ENCODE measurements at places on chromosomes 2 and 18. TPM values are rescaled to one million over a fixed set of nuclear protein-coding genes. Genes with fewer than 3 reads are reported as not detected.

The PSMD1 gene
- 122 TPM for total RNA-seq

The PRKAG3 gene
- not detected for total RNA-seq

The LIMS3 gene
- total RNA-seq: 1.2 TPM

The PROKR1 gene
- total RNA-seq: 0.04 TPM

DNA sequence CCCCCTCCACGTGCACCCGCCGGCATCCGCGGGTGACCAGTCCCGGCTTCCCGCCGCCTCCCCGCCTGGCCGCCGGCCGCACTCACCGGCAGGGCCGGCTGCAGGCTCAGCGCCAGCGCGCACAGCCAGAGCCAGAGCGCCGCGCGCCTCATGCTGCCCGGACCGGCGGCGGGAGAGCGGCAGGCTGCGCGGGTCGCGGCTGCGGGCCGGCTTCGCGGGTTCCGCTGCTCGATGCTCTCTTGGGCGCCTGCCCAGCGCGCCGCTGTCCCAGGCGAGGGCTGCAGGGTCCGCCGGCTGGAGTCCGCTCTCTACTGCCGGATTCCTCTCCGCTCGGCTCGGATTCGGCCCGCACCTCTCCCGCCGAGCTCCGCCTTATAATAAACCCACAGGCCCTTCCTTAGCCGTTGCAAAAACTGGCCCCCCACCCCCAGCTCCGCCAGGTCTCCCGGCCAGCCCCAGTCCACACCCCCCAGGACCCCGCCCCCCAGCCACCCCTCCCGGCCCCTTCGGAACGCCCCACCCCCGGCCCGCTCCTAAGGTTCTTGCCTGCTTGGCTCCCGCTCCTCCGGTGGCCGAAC, at the start of gene SDC1:
SDC1 (minus strand) TSS at position 415 of the 578 bp plus-strand sequence; CDS start at position 152, 263 bp downstream.
- DNase-seq: peak; percentile 80

- peak; percentile 39 for DNase-seq
Observed at GRCh38 chr2:216327447-216327935, 44.8 kb downstream of the MARCHF4 start.

- DNase-seq: no peak
Observed at GRCh38 chr2:101612019-101612418, 85.5 kb upstream of the MAP4K4 start.

GRCh38 chr2:234863043-234863934, 88.5 kb upstream of the SH3BP4 start:
- peak; percentile 88 for DNase-seq

DNA sequence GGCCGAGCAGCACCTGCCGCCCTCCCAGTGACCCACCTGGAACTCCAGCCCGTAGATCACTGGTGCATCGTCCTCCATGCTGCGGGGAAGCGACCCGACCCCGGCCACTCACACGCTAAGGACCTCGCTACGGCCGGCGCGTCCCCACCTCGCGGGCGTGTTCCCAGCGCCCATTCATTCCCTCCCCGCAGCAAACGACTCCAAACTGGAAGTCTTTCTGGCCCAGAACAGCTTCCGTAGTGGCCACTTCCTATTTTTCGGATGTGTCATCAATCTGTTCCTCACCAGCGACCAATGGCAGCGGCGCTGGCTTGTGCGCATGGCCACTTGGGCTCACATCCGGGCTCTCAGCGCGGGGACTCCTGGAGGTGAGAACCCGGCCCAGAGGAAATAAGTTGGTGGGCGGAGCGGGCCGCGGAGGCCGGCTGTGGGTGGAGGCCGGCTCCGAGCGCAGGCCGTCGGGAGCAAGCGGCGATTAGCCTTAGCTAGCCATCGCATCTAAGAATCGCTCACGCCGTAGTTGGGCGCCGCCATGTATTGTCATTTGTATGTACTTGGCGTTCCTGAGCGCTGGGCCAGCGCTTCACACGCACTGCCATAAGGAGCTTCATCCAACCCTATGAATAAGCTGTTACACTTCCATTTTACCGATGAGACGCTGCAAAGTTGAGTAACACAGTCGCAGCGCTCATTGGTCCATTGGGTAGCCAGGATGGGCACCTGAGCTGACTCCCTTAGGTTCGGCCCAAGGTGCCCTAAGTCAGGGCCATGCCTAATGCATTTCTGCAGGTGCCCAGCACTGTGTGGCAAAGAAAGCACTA, at the start of gene EIPR1:
EIPR1 (minus strand) TSS at position 207 of the 821 bp plus-strand sequence; CDS start at position 78, 129 bp downstream.
- peak; percentile 98 for DNase-seq

DNA sequence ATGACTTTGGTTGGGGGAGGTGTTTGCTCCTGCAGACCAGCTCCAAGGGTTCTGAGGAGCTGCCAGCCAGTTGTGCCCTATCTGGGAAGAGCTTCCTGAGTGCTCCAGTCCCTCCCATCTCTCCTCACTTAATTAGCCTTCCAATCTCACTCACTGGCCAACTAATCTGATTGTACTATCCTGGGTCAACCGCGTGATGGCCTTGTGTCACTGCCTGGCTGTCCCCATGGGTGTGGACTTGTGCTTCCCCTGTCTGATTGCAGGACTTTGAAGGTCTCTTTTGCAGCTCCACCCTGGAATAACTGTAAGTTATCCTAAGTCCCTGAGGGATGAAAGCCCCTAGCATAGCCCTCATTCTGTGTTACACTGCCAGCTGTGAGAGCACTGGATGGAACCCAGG, 65.0 kb downstream of the SLC4A5 start:
- DNase-seq: no peak

DNA sequence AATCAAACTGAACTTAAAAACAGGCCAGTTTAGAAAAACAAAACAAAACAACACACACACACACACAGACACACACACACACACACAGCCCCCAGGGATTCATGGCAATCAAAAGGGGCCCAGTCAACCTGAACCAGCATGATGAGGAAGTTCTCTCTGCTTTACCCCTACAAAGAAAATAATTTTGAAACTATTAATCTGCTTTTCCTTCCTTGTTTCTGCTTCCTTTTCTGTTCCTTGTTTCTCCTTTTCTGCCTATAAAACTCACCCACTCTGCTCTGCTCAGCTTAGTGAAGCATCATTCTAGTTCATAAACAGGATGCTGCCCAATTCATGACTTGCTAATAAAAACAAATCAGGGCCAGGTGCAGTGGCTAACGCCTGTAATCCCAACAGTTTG, 203.1 kb downstream of the RAB3GAP1 start:
- DNase-seq: no peak

DNA sequence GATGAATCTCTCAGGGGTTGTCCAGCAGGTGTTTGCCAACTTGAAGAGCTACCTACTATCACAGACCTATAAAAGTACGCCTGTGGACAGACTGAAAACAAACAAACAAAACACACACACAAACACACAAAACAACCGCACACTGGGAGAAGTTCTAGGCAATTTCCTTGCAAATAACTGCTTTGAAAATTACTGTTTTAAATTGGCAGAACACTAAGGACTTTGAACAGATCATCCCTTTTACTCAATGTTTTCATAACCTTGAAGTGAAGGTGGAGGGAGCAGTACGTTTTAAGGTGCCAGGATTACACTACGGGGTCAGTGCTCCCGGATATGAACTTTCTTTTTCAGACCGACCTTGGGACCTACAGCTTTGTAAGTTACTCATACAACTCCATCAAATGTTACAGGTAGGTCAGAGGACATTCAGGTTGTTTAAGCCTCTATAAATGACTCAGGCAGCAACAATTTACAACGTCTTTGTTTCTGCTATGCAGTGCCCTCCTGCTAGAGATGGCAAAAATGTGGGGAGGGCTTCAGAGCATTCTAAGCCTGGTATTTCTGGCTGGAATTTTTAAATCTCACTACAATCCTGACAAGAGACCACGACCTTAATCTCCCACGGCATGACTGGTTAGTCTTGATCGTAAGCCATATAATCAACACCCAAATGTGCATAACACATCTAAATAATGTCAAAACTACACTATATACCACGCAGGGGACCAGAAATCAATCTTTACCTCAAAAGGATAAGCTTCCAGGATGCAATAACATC, 1.4 kb upstream of the SLC20A1 start:
- DNase-seq: peak; percentile 32

DNA sequence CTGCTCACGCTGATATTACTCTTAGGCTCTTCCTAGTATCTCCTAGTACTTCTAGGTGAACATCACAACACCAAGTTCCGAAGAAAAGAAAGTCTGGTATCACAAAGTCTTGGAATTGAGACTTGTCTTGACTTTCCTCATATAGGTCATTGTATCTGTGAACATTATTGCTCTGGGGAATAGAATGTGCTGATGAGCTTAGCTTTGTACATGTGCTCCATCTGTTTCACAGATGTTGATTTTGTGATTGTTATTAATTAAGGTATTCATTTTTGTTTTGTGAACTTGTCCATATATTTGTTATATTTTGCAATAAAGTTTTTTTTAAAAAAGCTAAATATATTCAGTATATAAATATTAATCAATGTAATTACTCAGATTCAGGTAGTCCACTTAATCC, 111.7 kb downstream of the BABAM2 start:
- no peak for DNase-seq

- no peak for DNase-seq
Observed at GRCh38 chr18:26863921-26864497, 1.5 kb downstream of the AQP4 start.

DNA sequence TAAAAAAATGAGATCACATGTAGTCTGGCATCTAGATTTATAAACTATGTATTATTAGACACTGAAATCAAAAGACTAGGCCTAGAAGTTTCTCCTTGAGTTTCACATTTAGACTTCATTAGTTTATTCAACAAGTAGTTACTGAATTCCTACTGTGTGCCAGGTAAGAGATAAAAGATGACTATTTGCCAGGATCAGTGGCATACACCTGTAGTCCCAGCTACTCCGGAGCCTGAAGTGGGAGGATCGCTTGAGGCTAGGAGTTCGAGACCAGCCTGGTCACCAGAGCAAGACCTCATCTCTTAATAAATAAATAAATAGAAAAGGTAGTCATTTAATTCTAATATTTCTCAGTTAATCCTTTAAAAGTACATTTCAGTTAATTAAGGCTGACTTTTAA, 2.1 kb downstream of the FAM98A start:
- no peak for DNase-seq

DNA sequence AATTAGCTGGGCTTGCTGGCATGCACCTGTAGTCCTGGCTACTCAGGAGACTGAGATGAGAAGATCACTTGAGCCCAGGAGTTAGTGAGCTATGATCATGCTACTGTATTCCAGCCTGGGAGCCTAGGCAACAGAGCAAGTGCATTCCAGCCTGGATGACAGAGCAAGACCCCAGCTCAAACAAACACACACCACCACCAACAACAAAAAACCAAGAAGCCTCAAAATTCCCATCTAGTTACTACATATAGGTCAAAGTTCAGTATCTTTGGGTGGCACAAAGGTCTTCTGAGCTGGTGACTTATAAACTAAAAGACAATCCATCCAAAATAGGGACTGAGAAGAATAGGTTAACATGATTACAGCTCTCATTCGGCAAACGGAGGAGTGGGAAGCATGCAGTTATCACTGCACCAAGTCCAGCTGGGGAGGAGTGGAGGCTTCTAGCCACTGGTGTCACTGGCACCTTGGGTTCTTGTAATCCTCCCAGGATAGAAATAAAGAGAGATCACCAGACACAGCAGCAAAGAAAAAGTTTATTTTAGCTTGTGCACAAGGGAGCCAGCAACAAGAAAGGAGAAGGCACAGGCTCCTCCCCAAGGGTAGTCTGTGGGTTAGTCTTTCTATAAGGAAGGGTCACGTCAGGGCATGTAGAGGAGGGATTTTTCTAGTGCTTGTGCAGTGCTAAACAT, 57.4 kb downstream of the SH2D6 start:
- DNase-seq: no peak

DNA sequence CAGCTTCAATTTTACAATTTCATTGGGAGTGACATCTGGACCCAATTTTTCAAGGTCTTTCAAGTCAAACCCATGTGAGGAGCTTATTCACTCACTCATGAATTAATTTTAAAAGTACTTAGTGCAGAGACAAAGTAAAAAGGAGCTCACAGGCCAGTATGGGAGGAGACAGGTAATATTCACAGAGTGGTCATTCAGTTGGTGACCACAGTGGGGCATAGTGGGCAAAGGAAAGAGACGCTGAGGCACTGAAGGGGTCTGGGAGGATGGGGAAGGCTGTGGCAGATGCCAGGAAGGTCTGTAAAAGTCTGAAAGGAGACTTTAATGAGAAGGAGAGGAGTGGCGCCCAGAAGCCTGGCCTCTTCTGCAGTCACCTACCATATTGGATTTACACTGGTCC, 76.0 kb downstream of the CD8B2 start:
- no peak for DNase-seq

DNA sequence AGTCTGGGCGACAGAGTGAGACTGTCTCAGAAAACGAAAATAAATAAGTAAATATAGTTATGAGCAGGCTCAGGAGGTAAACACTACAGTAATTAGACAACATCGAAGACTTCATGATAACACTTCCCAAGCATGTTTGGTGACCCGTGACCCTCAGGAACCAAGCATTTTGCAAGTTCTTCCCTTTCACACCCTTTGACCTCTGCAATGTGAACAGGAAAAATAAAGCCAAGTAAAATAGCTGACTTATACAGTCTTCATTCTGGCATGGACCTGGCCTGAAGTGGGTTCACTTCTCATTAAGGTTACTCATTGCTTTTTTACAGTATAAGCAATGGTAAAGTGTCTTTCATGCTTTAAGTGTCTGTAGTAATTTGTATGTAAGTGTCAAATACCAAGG, 15.3 kb upstream of the TGIF1 start:
- no peak for DNase-seq

- DNase-seq: no peak
Observed at GRCh38 chr18:60746919-60747318, 374.3 kb upstream of the MC4R start.

- no peak for DNase-seq
Observed at GRCh38 chr2:36975306-36975705, 9.0 kb upstream of the STRN start.

GRCh38 chr2:167215595-167215994, 327.3 kb downstream of the XIRP2 start:
- no peak for DNase-seq

GRCh38 chr2:233124421-233125080, 64.4 kb downstream of the INPP5D start:
- DNase-seq: no peak
